ENCODE measurements at places on chromosomes 5 and 9.

DNA sequence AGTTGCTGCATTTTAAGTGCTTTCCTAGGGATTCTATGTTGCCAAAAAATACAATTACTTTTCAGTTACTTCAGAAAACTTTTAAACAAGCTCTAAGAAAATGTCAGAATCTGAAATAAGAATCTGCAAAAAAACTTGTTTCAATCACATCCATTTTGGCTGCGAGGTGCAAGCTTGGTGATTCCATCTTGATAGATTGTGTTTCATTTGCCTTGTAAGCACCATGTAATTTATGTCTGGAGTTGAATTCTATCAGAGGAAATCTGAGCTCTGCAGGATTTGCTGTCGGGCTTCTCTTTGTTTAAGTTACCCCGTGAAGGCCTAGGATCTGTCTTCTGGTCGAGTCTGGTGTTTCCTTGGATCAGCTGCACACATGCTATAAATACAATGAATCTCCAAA lies 40.4 kb upstream of the MAN2A1 start:
- no peak for DNase-seq

DNA sequence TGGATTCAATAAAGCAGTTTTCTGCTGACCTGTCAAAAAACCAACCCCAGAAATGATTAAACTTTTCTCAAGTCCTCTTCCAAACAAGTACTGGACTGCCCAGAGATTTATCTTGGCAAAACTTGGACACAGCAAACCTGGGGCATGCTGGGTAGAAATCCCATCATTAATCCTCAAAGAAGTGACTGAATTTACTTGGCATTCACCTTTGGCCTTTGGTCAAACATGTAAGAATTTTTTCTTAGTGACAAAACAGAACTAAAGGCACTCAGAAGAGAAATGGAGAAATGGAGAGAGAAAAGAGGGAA lies 248.6 kb upstream of the NREP start:
- peak; percentile 94 for DNase-seq

DNA sequence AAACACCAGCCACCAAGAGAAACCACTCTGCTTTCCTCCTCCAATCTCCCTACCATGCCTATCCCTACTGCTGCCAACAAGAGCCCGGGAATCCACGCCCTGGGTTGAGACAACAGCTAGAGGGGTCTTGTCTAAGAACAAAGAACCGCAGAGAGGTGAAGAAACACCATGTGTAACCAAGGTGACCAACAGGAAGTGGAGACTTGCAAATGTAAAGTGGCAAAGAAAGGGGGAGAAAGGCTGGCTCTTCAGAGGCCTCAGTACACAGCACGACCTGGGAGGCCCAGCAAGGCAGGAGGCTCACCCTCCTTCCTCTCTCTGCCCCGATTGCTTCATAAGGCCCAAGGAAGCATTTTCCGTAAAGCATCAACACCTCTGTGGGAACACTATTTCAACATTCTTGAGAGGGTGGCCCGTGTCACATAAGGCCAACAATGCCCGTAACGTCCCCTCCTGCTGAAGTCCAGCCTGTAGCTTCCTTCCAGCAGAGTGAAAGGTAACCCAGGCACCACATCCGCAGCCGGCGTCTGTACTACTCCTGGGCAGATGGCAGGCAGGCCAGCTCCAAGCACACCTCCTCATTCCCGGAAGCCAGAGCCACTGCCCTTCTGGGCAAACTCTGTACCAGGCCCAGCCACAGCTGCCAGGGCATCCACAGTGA lies 18.3 kb downstream of the CCNJL start:
- no peak for DNase-seq

DNA sequence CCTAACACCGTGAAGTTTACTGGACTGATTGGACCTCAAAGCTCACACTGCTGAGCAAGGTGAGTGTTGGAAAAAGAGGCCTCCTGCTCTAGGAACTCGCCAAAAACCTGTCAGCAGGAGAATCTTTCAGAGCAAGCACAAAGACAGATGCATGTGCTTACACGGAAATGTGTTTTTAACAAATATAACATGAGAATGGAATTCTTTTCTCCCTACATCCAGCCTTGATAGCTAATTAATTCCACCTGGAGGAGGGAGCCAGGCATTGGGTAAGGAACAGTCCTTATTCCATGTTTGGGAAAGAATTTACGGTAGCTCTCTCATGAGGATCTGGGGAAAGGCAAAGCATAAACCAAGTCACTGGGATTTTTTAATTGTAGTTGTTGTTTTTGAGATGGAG lies 98.8 kb downstream of the KLF4 start:
- peak; percentile 68 for DNase-seq

All from fibroblast of skin of scalp (primary cell).